ENCODE measurements at places on chromosomes 7 and 10.

GRCh38 chr7:93040355-93040754 is 77.4 kb downstream of the SAMD9 start:
- DNase-seq, result no peak

GRCh38 chr7:80725181-80725611 is 86.8 kb downstream of the CD36 start:
- DNase-seq, result no peak

DNA sequence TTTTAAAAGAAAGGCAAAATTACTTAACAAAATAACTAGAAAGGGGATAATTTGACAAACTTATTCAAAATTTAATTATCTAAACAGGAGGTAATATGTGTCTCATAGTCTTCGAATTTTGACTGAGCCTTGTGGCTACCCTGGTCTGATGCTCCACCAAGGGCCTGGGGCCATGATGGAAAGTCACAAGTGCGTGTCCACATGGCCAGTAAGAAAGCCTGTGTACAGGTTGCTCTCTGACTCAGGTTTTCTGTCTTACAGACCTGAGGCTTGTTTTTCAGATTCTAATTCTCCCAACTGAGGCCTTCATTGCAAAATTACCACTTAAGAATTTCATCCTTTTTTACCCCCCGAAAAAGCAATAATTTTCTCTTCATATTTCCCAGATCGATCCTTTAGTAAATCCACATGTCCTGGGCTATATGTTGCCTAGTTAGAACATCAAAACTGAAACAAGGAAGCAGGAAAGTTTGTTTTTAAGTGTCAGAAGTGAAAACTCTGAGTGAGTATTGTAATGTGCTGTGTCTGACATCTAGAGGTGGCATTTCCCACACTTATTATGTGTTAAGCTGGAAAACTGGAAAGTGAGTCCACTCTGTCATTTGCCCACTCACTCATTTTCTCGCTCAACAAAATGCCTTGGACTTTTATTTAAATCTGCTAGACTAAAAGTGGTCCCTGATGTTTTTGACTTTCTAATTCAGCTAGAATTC is 10.0 kb downstream of the CYP3A43 start:
- DNase-seq, result no peak

DNA sequence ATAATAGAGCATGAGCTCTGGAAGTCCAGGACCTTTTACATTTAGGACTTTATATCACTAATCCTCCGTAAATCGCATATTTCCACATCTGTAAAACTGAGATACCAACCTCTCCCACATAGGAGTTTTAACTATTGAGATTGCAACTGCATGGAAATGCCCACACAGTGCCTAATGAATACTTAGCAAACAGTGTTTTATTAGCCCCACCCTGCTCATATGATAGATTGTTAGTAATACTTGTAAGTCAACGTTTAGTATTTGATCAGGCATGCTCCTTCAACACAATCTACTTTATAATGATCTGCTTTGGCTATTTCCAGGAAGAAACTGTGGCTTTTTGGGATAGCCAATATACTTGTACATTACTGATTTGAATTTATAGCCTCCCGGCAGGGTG is 8.5 kb downstream of the PDZD8 start:
- no peak for DNase-seq

- DNase-seq, result no peak
These were observed 12.9 kb downstream of the ATP5MF start for GRCh38 chr7:99453105-99453504.

DNA sequence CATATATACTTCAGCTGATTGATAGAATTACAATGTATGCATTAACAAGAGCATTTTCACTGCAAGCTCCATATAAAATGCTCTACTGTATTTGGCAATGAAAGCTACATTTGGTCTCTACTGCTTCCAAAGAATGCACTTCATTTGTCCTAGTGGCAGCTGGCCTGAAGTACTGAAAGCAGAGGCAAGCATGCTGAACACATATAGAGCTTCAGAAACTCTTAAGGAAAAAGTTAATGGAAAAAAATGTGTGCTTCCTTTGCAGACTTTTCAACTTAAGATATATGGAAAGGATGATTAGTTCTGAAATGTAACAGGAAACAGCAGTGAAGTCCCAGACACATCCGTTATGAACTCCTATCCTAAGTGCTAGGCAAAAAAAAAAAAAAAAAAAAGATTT is 537.1 kb upstream of the POM121L12 start:
- peak; percentile 62 for DNase-seq

DNA sequence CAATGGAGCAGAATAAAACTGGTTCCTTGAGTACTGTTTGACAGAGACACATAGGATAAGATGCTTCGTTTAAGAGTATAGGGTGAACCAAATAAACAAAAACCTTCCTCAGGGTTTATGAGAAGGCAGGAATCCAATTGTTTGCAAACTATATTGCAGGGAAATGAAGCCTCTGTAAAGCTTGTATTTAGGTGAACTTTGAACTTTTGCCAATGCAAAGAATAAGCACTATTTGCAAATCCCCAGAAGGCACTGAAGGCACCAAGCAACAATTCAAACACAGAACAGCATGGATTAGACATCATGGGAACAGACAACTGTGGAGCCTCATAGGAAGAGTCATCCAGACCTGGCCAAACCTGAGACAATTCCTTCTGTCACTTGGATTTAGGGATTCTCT is 47.1 kb upstream of the WASL start:
- no peak for DNase-seq

DNA sequence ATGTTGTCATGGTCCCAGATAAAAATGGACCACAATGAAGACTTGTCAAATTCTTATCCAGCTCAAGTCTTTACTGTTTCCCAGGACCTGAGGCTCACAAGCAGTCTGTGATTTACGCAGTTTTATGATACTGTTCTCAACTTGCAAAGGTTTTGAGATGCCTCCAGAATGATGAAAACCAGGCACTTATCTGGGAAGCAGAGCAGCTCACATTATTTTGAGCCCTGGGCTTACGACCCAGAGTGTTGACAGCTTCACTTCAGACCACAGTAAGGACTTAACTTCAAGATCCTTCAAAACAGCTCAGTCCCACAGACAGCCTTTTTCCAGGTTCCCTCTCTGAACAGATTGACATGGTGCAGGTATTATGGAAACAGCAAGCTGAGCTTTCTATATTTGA is 236.1 kb downstream of the RNLS start:
- DNase-seq, result no peak
